Brain (organoid and tissue), 16 donors: ENCODE measurements at places on chromosomes 4 and X.

GRCh38 chrX:113741744-113742143 lies 842.1 kb upstream of the HTR2C start:
- no peak for DNase-seq

GRCh38 chr4:127548990-127549925 lies 83.5 kb upstream of the INTU start:
- no peak for DNase-seq

DNA sequence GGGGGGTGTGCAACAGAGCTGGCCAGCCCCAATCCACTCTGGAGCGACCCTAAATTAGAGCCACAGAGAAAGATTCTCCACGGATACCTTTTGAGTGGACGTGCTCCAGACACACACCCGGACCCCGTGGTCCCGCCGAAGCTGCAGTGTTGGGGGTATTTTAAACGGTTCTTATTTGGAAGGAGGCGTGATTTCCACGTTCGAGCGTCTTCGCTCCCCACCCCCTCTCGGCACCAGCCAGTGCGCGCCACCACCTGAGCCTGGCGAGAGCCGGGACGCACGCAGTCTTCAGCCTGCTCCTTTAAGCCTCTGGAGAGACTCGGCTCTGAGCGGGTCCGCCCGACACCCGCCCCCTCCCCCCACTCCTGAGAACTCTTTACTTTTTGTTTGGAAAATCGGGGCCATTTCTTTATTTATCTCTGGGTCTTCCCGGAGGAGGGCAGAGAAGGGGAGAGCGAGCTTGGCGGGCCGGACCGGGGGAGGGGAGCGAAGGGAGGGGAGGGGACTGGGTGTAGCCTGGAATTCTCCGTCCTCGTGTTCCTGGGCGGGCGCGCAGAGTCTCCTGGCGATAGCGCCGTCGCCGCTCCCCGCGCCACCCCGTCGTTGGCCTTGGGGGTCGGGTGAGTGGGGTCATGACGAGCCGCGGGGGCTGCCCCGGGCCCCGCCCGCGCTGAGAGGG lies 668 bp upstream of the PTCHD1 start:
- peak; percentile 59 for DNase-seq

- DNase-seq = peak; percentile 7
Measured at GRCh38 chr4:142719854-142720541, 126.1 kb downstream of the INPP4B start.

DNA sequence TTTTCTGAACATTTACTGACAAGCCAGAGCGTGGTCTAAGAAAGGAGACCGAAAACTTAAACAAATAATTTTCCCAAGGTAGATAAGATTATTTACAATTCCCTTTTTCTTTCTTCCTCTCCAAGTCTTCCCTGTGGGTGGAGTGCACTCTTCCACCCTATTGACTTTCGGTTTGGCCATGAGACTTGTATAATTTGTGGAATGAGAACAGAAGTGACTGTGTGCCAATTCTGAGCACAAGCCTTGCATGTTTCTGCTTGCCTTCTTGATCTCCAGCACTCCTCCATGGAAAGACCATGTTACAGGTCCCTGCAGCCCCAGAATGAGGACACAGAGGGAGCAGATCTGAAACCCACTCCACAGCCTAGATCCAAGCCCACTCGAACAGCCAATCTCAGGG lies 150.0 kb upstream of the HPGD start:
- DNase-seq = no peak

DNA sequence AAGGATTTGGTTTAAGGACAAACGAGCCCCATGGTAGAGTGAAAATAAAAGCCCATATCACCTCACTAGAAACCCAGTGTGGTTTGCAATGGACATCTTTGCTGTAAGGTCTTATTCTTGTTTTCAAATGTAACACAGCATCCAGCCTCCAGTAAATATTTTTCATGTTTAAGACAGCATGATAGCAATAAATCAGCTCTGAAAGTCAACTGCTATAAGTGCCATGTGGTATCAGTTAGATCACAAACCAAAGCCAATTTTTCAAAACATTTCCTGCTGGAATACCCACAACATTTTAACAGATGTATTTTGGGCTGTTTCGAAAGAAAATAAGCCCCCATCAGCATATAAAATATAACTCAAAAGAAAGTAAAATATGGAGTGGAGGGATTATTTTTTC lies 24.0 kb upstream of the SCML1 start:
- DNase-seq = no peak

GRCh38 chrX:44002567-44002966 lies 29.4 kb upstream of the NDP start:
- no peak for DNase-seq

DNA sequence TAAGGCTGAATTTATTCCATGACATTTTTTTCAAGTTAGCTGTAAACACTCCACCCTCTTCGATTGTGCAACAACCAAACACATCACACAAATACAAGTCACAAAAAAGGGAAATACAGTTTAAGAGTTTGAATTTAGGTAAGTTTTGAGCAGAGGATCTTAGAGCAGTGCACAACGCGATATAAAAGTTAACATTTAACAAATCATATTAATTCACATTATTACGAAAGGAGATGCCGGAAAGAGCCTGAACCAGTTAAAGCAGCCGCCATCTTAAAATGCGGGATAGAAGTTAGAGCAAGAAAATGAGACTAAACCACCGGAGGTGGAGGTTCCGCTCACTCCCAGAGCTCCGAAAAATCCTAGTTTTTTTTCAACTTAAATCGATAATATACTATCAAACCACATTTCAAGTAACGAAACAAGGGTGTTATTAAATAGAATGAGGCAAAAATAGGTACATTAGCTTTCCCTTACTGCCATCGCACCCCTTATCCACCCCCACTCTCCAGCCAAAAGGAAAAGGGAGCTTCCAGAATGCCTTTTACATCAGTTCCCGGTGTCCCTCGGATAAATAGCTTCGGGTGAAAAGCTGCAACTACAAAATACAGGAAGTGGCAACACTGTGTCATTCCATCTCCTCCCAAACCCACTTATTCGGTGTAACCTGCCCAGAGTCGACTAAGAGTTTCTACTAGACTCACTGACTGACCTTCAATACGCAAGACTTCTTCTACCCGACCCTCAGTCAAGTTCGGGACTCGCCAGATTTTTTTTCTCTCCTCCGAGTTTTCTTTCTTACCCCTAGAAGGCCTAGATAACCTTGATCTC lies 1.9 kb downstream of the UBE2D3 start:
- peak; percentile 77 for DNase-seq

GRCh38 chrX:45011131-45011530 lies 138.1 kb downstream of the KDM6A start:
- no peak for DNase-seq

GRCh38 chr4:123924536-123924935 lies 527.9 kb downstream of the SPRY1 start:
- no peak for DNase-seq

DNA sequence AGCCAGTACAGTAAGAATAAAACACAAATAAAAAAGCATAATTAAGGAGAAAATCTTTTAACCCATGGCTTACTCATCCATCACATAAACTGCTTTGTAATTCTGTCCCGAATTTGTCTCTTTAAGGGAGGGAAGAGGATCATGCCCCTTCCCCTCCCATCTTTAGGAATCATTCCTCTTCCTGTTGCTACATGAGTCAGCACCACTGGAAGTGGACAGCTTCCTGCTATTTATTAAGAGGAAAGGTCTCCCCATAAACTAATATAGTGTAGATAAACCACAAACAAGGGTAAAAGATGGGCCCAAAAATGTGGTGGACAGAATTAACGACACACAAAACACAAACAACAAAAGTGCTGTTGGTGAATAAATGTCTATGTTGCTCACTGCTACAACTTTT lies 75.8 kb downstream of the PPP3CA start:
- no peak for DNase-seq
